ENCODE measurements at places on chromosomes 5 and 9. TPM values are rescaled to one million over a fixed set of nuclear protein-coding genes. Genes with fewer than 3 reads are reported as not detected.

The DBH gene
- total RNA-seq: not detected

The RANBP17 gene
- 2.1 TPM for total RNA-seq

The GLIPR2 gene
- 43.8 TPM for total RNA-seq

The PKD2L2 gene
- not detected for total RNA-seq

The CDKN2B-AS1 gene
- total RNA-seq: 4.8 TPM

The AIF1L gene
- total RNA-seq: under 0.01 TPM

All from smooth muscle cell of bladder (primary cell).